ENCODE measurements at places on chromosomes 5 and 9. TPM values are rescaled to one million over a fixed set of nuclear protein-coding genes. Genes with fewer than 3 reads are reported as not detected.

Gene SH3GLB2
- 65.6 TPM for total RNA-seq

DNA sequence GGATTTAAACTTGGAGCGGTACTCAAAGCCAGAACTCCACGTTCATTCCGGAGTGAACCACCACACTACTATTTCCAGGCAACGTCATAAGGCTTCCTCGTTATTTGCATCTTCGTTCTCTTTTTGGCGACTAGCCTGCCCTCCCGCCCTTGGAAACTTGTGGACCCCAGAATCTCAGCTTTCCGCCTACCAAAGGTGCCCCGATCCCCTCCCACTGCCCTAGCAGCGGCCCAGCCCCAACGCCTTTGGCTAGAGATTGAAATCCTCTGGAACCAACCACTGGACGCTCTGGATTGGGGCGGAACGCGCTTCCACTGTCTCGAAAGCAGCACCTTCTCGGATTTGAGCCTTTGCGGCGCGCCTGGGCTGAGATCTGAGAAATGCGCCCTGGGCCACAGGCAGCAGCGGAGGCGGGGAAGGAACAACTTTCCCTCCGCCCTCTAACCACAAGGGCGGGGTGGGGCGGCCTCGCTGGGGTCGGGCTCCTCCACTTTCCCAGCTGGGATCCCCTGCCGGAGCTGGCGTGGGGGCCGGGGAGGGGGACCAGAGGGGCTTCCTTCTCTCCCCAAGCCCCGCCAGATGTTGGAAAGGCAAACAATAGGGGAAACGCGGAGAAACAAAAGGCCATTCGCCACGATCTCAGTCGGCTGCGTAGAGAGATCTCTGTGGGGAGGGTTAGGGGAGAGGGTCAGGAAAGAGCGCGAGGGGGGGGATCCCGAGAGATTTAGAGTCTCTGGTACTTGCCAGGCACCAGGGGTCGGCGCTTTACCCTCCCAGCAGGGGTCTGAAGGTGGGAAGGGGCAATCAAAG is 1.3 kb downstream of the MOB3B start:
- peak overlapping the region; percentile 64 for H3K4me3 ChIP-seq
- H3K36me3 ChIP-seq, result no peaks in the 10 kb centered on the region
- H3K4me1 ChIP-seq, result peaks cover 16% of the 10 kb centered on the region
- no peaks in the 10 kb centered on the region for H3K27me3 ChIP-seq
- DNase-seq, result peak; percentile 25
- no peak overlapping the region for H3K27ac ChIP-seq

Gene WDR55
- 42.9 TPM for total RNA-seq

- no peaks in the 10 kb centered on the region for H3K4me1 ChIP-seq
- no peak overlapping the region for H3K27ac ChIP-seq
- H3K36me3 ChIP-seq, result no peaks in the 10 kb centered on the region
Measured at GRCh38 chr9:114555696-114556095, 31.9 kb upstream of the ATP6V1G1 start.

DNA sequence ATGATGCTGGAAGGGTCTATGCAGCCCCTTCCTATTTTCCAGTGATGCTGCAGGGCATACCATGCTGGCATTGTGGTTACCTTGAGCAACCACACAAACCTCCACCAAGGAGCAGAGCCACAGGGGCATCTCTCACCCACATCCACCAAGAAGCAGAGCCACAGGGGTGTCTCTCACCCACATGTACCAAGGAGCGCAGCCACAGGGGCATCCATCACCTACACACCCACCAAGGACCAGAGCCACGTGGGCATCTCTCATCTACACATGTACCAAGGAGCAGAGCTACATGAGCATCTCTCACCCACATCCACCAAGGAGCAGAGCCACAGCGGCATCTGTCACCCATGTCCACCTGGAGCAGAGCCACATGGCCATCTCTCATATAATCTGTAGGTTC is 8.8 kb upstream of the GM2A start:
- H3K27ac ChIP-seq, result no peak overlapping the region
- no peaks in the 10 kb centered on the region for H3K27me3 ChIP-seq
- H3K36me3 ChIP-seq, result no peaks in the 10 kb centered on the region
- peaks cover 19% of the 10 kb centered on the region for H3K4me1 ChIP-seq
